ENCODE measurements at places on chromosomes 13 and 19.
A peak's percentile ranks its signal among the peaks of the same experiment; 100 is the strongest.

- DNase-seq: no peak
Observed at GRCh38 chr13:95087746-95088305, 213.4 kb downstream of the ABCC4 start.

DNA sequence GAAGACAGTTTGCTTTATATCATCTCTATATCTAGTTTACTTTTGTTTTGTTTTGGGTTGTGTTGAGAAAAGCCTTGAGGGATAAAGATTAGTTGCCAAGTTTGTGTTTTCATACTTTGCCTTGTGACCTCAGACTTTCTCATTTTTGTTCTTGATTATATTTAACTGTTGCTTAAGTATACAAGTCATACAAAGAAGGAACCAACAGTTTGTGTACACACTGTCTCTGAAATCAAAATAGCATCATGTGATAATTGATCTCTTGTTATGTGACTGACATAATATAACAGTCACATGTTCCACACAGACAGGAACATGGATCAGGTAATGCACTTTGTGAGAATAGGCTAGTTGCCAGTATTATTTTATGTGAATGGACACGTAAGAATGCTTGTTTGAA lies 70.8 kb downstream of the SHISA2 start:
- DNase-seq: no peak

DNA sequence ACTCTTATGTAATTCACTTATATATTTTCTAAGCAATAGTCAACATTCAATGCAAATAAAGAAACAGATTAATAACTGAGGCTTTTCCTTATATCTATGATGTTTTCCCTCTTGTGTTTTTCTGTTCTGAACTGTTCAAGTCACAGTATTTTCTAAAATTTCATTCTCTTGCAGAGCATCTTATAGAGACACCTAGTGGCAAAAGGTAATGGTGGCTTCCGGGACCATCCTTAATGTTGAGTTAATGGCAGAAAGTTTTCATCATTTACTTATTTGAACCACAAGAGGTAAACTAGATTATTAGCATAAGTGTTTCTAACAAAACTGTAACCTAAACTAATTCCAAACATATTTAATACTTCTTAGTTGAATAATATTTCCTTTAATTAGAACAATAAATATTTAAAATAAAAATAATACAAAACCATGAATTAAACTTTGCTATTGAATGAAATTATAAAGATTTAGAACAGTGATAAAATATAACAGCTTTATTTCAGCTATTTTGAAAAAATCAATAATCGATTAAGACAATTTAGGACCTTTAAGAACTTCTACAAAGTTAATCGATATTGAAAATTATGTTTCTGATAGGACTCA lies 1.7 kb upstream of the SLITRK5 start:
- no peak for DNase-seq

DNA sequence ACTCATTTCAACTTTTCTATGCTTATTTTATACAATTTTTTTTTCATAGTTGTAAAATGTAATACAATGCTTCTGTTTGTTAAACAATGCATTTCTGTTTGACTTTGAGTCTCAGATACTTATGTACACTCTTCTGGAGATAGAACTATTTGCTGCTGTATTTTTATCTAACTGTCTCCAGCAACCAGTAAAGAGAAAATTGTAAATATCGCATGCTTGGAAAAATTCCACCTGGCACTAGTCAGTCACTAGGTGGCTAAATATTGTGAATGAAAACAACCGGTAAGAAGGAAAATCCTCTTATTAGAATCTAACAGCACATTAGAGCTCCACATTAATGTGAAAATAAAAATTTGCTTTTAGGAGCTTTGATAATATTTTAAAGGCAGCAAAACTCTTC lies 876.5 kb downstream of the PCDH9 start:
- no peak for DNase-seq

DNA sequence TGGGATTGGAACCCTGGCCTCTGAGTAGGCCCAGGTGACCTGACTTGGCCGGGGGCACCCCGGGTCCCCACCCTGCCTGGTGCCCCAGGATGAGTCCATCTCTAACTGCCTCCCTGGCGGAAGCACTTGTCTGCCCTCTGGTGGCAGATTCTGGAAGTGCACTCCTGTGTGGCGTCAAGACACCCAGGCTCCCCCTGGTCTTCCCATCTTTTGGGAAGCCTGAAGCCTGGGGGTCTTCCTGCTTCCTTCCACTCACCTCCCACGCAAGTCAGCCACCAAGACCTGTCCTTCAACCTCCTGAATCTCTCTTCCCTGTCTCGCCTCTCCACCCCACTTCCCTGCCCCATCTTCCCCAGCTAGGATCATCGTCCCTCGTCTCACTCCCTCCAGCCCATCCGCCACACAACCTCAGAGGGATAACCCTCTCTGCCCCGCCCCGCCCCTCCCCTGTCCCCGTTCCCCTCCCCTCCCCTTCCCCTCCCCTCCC lies 7.4 kb downstream of the RABAC1 start:
- peak; percentile 94 for DNase-seq

GRCh38 chr19:5038631-5039271 lies 69.8 kb downstream of the KDM4B start:
- DNase-seq: no peak

DNA sequence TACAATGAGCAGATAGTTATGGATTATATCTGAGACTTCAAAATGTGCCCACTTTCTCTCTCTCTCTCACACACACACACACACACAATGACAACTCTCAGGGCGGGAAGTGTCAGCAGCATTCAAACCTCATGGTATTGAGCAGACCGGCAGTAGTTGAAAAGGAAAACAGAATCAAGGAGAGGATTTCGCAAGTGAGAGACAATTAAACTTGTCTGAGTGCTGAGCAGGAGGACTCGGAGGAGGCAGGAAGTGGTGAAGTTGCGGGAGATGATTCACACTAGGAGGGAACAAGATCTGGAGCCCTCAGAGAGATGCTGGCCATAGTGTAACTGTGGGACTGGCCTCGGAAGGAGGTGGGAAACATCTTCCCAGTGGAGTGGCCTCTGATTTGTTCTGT lies 353.1 kb downstream of the EFNB2 start:
- DNase-seq: no peak

DNA sequence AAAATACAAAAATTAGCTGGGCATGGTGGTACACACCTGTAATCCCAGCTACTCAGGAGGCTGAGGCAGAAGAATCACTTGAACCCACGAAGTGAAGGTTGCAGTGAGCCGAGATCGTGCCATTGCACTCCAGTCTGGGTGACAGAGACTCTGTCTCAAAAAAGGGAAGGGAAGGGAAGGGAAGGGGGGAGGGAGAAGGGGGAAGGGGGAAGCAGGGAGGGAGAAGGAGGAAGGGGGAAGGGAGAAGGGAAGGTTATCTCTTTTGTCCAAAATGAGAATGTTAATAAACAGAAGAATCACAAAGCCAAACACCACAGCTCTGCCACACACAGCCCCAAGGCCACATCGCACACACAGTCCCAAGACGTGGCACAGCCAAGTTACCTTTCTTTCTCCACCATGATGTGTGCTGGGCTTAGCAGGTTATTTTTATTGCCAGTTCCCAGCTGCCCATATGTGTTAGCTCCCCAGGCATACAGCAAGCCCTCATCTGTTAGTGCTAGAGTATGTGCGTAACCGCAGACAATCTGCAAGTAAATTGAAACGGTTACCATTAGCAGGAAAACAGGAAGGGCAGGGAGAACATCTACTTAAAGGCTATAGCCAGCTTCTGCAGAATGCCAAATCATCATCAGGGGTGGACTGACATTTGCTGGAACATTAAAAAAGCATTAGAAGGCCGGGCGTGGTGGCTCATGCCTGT lies 34.3 kb downstream of the RCBTB1 start:
- DNase-seq: no peak

DNA sequence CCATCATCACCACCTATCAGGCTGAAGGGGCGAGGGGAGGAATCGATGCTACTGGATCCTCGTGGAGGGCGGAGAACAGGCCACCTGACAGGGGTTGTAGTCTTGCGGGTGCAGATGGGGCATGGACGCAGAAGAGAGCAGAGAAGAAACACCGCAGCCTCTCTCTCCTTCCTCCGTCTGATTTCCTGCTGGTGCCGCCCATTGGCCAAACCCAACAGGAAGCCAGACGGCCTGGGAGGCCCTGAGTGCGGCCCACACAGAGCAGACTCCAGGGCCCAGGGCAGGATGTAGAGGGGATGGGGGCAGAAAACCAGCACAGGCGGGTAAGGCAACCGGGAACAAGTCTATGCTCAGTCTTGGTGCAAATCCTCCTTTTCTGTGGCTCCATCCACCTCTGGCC lies 15.4 kb downstream of the CEBPA start:
- DNase-seq: no peak

GRCh38 chr19:55165952-55166529 lies 372 bp downstream of the DNAAF3 start:
- no peak for DNase-seq

- no peak for DNase-seq
Observed at GRCh38 chr13:70042193-70042592, 65.4 kb upstream of the ATXN8OS start.

DNA sequence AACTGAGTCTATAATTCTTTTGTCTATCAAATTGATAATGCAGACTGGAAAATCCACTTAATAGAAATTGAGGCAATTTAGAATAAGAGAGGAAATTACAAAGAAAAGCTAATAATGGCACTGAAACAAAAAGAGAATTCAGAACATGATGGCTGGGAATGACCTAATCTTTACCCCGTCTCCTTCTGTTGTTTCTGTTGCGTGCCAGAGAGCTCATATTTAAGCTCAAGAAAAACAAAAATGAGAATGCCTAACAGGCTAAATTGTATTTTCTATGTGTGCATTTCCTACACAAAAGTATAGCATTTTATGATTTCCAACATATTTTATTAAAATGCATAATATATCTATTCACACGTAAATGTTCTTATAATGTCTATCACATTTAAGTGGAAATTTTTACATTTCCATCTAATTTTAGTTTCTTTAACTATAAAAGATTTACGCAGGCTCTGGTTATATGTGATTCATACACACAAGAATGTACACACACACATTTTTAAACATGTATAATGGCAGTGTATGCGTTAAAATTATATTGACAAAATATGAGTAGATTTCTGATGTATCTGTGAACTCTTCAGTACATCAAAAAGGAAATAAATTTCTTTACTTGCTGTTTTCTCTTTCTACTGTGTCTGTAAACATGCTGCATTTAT lies 432.3 kb downstream of the SLITRK6 start:
- no peak for DNase-seq

DNA sequence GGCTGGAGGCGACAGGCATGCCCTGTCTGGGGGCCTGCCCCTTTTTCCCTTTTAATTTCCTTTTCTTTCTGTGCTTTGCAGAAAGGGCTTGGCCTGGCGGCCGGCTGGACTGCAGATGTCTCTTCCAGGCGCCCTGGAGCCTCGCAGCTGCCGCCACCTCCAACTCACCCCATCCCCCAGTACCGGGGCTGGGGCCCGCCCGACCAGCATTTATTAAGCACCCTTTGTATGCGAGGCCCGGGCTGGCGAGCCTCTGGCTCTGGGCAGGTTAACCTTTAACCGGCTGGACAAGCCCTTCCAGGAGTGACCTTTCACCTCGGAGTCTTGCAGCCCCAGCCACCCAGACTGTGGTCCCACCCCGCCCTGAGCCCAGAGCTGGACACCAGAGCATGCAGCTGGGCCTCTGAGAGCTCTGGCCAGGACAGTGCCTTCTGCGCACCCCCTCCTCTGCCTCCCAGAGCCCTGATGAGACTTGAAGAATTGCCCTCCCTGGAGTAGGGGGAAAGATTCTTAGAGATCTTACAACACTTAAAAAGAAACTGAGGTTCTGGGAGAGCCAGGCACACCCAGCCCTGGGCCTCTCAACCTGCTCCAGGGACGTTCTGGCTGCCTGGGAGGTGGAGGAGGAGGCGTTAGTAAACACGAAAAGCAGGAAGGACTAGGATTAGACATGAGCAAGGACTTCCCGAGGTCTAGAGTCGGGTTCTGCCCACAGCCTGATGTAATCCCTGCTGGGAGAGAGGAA lies 1.1 kb upstream of the NR2F6 start:
- no peak for DNase-seq

DNA sequence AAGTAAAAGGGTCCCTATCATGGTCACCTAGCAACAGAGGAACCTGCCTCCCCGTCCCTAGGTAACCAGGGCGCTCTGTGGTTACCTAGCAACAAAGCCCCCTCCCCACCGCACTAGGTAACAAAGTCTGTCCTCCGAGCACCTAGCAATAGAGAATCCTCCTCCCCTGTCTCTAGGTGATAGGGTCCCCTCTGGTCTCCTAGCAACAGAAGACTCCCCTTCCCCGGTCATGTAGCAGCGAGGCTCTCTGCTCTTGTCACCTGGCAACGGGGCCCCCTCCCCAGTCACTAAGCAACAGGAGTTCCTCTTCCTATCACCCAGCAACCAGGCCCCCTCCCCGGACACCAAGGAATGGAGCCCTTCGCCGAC lies 307 bp downstream of the JOSD2 start:
- no peak for DNase-seq

GRCh38 chr13:35146686-35147085 lies 204.6 kb downstream of the NBEA start:
- no peak for DNase-seq

- no peak for DNase-seq
Observed at GRCh38 chr13:40362502-40362901, 303.9 kb downstream of the FOXO1 start.

DNA sequence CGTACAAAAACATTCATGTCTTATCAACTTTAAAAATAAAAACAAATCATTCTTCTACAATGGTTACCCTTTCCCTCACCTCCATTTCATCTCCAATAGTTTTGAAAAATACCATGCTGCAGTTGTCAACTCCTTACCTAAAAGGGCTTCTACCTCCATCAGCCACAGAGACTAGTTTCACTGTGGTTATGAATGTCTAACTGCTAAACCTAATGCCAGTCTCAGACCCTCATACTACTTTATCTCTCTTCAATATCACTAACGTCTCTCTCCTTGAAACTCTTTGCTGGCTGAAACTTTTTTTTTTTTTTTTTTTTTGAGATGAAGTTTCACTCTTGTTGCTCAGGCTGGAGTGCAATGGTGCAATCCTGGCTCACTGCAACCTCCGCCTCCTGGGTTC lies 27.1 kb downstream of the LNX2 start:
- no peak for DNase-seq

DNA sequence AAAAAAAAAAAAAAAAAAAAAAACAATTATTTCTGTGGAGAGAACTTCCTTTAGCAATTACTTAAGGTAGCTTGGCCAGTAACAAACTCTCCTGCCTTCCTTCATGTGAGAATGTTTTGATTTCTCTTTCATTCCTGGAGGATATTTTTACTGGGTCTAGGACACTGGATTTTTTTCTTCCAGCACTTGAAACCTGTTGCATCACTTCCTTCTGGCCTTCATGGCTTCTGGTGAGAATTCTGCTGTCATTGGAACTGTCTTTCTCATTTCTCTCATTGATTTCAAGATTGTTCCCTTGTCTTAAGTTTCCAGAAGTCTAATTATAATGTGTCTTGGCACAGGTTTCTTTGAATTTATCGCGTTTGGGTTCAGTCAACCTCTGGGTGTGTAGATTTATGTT lies 19.3 kb upstream of the RAB20 start:
- no peak for DNase-seq
